ENCODE measurements at places on chromosomes 13 and 19.

DNA sequence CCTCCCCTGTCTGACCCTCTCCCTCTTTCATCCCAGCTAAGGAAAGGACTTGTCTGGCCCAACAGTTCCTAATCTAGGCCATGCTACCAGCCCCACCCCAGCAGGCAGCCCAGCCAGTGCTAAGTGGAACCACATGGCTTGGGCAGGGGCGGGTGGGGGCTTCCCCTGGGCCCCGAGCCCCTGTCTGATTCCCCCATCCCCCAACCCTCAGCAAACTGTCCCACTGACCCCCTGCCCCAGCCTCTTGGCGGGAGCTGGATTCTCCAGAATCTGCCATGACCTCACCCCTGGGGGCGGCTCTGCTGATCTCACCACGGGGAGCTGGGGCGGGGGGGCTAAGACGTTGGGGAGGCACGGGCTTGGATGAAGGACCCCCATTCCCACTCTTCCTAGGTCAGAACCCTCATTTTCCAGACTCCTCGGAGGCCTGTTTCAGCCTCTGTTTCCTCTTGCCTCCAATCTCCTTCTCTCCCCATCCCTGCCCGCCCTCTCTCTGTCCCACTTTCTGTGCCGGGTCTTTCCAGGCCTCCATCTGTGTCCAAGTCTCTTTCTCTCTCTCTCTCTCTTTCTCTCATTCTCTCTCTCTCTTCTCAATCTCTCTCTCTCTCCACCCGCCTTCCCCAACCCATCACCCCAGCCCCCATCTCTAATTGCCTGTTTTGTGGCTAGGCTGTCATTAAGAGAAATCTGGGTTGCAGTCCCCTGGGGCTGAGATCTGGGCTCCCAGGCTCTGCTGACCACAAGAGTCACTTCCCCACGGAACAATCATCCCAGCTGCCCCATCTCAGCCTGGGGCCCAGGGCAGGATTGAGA, 2.7 kb downstream of the COL5A3 start:
- DNase-seq = no peak

DNA sequence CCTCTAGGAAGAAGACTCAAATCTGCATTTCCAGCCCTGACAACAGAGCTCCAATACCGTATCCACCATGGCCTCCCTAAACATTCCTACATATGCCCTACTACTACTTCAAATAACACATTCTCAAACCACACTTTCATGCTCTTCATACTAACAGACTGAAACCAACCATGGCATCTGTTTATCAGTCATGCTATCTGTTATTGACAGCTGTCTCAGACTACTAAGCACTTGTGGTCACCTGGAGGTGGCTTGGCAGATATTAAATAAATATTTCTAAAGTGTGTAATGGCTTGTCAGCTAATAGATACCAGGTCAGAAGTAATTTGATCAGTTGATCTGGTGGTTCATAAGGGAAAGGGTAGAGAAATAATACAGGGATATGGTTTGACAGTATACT, 489.1 kb downstream of the DIAPH3 start:
- no peak for DNase-seq

- DNase-seq = no peak
These were observed 135.6 kb downstream of the TM9SF2 start for GRCh38 chr13:99636728-99637353.

- no peak for DNase-seq
These were observed 3.9 kb downstream of the SHKBP1 start for GRCh38 chr19:40580619-40581018.

DNA sequence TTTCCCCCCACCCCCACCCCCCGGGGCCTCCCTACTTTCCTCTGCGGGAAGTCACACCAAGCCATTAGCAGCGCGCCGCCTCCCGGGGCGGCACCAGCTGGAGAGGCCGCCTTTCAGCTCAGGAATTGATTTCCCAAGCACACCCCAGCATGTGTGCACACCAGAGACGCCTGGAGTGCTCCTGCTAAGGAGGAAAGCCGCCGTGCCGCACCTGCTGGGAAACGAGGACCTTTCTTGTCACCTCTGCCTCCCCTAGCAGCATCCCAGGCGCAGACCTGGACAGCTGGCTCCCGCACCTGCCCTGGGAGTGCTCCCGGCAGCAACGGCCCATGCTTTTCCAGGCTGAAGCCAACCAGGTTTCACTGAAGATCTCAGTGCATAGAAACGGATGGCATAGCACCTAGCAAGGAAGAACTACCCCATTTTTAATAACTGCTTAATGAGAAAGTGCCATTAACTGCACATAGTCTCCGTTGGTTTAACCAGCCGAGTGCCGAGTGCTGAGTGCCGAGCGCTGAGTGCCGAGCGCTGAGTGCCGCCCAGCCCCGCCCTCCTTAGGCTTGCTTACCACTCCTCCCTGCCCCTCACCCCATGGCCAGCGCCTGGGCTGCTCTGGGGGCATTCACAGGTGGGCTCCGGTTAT, 165.0 kb downstream of the USP12 start:
- DNase-seq = no peak

GRCh38 chr13:37546087-37546486, 52.5 kb downstream of the POSTN start:
- no peak for DNase-seq
